ENCODE measurements at places on chromosomes 1 and 21.

DNA sequence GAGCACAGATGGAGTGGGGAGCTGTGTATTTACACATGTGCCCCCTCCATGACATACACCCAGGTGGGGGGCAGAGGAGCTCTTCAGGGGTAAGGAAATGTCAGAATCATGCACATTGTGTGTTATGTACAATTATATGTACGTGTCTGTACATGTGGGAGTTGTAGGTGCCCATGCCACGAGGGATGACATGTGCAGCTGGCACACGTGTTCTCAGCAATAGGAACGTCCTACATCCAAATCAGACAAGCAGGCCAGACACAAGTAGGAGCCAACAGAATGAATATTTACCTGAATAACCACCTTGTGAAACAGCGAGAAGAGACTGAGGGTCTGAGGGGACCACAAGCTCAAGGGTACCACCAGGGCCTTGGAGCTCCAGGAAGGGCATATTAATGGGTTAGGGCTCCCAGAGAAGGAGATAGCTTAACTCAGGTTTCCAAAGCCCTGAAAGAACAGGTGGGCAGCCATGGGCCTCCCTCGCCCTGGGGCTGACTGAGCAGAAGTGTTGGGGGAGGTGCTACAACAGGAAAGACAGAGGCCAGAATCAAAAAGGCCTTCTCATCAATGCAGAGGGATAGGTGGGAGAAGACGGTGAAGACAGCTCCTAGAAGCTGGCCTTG is 3.2 kb downstream of the COL16A1 start:
- DNase-seq, result no peak

GRCh38 chr1:10681296-10682107 is 114.9 kb downstream of the CASZ1 start:
- no peak for DNase-seq

GRCh38 chr1:106907795-106908194 is 148.7 kb upstream of the PRMT6 start:
- no peak for DNase-seq

DNA sequence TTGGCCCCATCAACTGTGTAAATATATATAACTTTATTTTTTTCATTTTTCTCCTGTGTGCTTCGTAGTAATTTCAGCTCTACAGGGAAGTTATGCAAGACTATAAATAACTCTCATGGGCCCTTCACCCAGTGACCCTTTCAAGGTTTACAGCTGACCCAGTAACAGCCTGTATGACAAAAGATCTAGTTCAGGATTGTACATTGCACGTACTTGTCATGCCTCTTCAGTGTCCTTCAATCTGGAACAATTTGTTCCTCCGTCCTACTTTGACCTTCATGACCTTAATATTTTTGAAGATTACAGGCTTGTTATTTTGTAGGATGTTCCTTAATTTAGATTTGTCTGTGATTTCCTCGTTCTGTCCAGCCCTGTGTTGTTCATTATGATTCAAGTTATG is 40.5 kb downstream of the BRINP2 start:
- no peak for DNase-seq

DNA sequence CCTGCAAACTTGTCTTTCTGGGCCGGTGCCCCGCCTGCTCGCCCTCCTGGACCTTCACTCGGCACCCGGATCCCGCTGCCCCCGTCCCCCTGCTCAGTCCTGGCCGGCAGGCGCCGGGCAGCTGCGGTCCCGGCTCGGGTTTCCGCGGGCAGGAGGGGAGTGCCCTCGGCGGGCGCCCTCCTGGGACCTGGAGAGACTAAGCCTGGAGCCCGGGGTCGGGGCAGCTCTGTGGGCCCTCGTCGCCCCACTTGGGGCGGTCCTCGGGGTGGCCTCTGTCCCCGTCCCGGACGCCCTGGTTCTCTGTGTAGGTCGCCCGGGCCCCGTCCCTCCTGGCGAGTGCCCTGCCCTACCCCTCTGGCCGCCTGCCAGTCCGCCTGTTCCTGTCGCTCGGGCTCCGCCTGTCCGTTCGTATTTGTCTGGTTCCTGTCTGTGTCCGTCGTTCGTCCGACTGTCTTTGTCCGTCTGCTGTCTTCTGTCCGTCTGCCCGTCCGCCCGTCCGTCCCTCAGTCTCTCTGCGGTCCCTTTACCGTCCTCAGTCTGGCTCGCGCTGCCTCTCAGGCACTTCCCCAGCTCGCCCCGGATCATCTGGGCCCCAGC is 490 bp downstream of the SERINC2 start:
- no peak for DNase-seq

DNA sequence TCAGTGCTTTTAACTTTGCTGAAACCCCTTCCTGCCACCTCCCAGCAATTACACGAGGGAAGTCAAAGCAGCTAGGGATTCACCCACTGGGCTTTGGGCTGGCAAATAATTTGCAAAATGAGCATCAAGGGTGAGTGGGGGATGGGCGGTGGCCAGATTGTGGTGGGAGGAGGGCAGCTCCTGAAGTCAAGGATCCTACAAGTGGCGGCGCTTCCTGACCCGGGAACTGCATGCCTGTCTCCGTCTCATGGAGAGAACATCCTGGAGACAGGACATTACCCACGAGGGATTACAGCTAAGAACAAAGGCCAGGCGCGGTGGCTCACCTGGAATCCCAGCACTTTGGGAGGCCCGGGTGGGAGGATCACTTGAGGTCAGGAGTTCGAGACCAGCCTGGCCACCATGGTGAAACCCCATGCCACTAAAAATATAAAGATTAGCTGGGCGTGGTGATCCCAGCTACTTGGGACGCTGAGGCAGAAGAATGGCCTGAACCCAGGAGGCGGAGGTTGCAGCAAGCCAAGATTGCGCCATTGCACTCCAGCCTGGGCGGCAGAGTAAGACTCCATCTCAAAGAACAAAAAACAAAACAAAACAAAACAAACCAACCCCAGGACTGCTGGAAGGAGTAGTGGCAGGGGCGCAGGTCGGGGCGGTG is 12.9 kb downstream of the TTC34 start:
- no peak for DNase-seq

- DNase-seq, result peak; percentile 21
These were observed 9.8 kb upstream of the GJA8 start for GRCh38 chr1:147892731-147893214.

GRCh38 chr1:193543259-193543658 is 356.8 kb upstream of the B3GALT2 start:
- no peak for DNase-seq

GRCh38 chr1:52944566-52944965 is 17.5 kb downstream of the SCP2 start:
- DNase-seq, result no peak

DNA sequence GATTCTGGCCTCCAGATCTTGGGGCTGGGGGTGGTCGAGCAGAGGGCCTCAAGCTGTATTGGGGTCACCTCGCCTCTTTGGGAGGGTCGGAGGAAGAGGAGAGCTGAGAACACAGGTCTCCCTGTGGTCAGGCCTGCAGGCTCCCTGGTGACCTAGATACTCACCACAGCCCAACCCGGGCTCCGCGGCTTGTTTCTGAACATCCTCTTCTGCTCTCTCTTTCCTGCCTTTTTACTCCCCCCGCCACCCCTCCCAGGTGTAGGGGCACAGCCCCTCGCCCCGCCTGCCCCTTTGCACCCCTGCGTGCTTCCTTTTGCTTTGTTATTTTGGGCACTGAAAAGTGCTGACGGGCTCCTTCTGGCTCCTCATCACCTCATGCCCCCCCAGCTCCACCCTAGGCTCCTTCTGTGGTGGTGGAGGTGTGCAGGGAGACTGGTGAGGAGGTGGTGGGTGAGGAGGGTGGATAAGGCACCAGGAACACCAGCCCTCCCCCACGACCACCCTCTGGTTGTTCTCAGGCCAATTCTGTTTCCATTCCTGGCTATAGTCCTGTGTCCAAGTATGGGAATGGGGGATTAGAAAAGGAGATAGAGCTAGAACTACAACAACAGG is 10.6 kb upstream of the LINGO4 start:
- DNase-seq, result no peak

GRCh38 chr1:243628476-243628907 is 221.6 kb downstream of the AKT3 start:
- DNase-seq, result no peak

DNA sequence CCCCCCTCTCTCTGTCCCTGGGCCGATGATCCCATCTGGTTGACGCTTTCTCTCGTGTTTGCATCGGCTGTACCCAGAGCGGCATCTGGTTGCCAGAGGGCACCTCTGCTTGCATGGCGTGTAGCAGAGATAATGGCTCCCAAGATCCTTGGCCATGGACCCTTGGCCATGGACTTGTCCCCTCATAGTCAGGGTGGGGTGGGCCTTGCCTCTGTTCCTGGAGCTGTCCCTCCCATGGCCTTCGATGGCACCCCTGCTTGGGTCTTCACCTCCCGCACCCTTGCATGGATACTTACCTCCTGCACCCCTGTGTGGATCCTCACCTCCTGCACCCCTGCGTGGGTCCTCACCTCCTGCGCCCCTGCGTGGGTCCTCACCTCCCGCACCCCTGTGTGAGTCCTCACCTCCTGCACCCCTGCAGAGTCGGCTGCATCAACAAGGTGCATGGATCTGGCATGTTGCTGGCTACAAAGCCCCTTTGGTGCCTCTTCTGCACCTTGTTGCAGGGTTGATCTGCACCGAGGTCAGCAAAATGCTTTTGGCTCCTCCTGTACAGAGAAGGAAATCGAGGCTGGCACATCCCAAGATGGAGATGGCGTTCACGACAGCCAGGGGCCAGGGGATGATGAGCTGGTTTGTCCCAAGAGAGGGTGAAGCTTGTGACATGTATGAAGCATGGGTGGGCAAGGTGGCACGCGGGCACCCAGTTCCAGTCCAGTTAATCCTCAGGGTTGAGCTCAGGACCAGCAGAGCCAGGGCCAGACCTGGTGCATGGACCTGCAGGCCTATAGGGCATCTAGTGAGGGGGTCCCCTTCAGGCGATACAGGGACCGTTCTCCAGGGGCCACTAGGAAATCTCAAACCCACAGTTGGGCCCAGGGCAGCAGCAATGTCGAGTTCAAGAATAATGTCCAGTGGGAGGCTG is 46.1 kb upstream of the C1orf174 start:
- no peak for DNase-seq

- DNase-seq, result no peak
These were observed 130.1 kb downstream of the PSMG1 start for GRCh38 chr21:39053126-39053525.

GRCh38 chr1:50620680-50621329 is 197.6 kb upstream of the DMRTA2 start:
- no peak for DNase-seq

- DNase-seq, result no peak
These were observed 77.2 kb downstream of the ADARB1 start for GRCh38 chr21:45151445-45152160.
